Esophagus muscularis mucosa (tissue), 4 donors: ENCODE measurements at places on chromosomes 2 and 18. TPM values are rescaled to one million over a fixed set of nuclear protein-coding genes. Genes with fewer than 3 reads are reported as not detected.
A peak's percentile ranks its signal among the peaks of the same experiment; 100 is the strongest.

DNA sequence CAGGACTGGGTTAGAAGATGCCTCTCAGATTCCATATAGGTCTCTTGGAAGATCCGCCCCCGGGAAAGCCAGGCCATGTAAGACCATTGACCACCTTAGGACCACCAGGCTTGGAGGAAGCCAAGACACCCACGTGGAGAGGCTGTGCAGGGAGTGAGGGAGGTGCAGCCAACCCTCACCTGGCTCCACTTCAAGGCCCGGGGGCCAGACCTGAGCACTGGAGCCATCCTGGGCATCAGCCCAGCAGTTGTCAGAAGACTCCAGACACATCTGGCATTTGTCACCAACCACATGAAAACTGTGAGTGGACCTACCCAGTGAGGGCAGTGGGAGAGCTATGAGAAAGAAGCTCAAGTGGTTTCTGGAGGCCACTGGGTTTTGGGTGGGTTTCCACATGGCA is 214.4 kb downstream of the MYT1L start:
- peaks cover 46% of the 10 kb centered on the region for H3K27me3 ChIP-seq
- no peaks in the 10 kb centered on the region for H3K36me3 ChIP-seq
- H3K4me3 ChIP-seq, result no peak overlapping the region
- no peak overlapping the region for H3K27ac ChIP-seq
- no peak for DNase-seq
- H3K4me1 ChIP-seq, result peaks cover 4% of the 10 kb centered on the region

DNA sequence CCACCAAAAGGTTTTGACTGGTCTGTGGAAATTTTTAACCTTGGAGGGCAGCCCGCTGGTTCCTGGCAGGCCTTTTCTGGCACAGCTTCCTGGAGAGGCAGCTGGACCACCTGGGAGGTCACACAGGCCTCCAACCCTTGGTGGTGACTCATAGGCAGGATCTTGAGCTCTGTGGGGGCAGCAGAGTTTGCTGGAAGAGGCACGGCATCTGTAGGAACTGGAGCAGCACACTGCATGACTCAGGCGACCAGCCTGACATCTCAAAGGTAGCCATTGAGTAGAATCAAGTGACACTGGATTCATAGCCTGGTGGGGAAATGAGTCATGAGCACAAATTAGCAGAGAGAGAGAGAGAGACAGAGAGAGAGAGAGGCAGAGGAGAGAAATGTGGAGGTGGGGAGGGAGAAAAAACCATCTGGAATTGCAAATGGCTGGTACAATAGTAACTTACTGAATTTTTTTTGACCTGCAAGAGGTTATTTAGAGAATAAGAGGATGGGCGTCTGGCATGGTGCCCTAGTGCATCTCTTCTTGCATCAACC is 57.4 kb downstream of the TRPM8 start:
- no peaks in the 10 kb centered on the region for H3K27me3 ChIP-seq
- H3K4me1 ChIP-seq, result no peaks in the 10 kb centered on the region
- no peak overlapping the region for H3K4me3 ChIP-seq
- H3K36me3 ChIP-seq, result no peaks in the 10 kb centered on the region
- DNase-seq, result no peak
- H3K27ac ChIP-seq, result no peak overlapping the region

GRCh38 chr2:232481322-232482140 is 6.1 kb downstream of the ECEL1 start:
- H3K27me3 ChIP-seq, result no peaks in the 10 kb centered on the region
- no peaks in the 10 kb centered on the region for H3K36me3 ChIP-seq
- no peak overlapping the region for H3K4me3 ChIP-seq
- no peak for DNase-seq

DNA sequence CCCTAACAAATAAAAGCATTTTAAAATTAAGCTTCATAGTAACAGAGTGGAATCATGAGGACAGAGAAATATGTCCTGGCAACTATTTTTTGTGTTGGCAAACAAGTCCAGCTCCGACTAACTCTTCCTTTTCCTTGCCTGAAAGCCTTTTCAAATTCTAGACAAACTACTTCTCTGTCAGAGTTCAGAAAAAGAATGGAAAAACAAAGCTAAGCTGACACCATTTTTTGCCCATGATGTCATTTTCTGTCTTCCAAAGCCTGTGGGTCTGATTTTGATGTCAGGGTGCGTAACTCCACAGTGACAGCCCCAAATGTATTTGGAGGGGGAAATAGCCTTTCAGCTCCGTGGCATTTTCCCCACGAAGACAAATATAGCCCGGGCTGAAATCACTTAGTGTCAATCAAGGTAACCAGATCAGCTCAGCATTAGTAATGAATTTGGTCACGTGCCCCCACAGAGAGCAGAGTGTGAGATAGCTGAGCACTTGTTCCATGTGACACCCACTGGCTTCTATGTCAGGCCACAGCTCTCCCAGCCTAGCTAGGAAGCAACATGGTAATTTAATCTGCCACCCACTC is 233.0 kb upstream of the SIX2 start:
- peaks cover 13% of the 10 kb centered on the region for H3K4me1 ChIP-seq
- H3K4me3 ChIP-seq, result no peak overlapping the region
- no peak for DNase-seq
- no peaks in the 10 kb centered on the region for H3K27me3 ChIP-seq
- no peak overlapping the region for H3K27ac ChIP-seq
- no peaks in the 10 kb centered on the region for H3K36me3 ChIP-seq

DNA sequence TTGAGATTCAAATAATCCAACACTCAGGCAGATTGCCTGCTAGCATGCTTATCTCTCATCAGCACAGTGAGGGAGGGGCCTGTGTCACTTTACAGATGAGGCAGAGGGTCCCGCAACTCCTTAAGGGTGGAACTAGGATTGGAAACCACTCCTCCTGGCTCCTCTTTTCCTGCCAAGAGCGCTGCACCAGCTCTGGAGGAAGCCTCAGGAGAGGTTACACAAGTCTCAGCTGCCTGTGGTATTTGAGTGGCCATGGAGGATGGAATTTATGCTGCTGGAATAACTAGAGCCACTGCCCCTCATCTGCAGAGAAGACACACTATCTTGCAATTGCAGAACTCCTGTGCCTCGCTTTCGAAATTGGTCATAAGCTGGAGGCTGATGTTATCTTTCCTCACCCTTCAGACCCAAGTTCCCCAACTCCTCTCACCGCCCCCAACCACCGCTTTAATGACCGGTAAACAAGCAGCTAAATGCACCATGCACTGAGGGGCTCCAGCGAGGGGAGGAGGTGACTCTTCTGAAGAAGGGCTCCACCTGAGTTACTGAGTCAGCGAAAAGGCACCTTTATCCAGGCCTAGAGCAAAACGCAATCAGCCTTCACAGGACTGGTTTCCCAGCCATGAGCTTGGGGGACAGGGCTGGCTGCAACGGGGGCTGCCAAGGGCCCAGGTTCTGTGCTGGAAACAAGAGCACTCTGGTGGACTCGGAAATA is 245.8 kb downstream of the SOX11 start:
- no peaks in the 10 kb centered on the region for H3K36me3 ChIP-seq
- no peaks in the 10 kb centered on the region for H3K4me1 ChIP-seq
- DNase-seq, result peak; percentile 66
- no peak overlapping the region for H3K4me3 ChIP-seq
- H3K27me3 ChIP-seq, result no peaks in the 10 kb centered on the region

DNA sequence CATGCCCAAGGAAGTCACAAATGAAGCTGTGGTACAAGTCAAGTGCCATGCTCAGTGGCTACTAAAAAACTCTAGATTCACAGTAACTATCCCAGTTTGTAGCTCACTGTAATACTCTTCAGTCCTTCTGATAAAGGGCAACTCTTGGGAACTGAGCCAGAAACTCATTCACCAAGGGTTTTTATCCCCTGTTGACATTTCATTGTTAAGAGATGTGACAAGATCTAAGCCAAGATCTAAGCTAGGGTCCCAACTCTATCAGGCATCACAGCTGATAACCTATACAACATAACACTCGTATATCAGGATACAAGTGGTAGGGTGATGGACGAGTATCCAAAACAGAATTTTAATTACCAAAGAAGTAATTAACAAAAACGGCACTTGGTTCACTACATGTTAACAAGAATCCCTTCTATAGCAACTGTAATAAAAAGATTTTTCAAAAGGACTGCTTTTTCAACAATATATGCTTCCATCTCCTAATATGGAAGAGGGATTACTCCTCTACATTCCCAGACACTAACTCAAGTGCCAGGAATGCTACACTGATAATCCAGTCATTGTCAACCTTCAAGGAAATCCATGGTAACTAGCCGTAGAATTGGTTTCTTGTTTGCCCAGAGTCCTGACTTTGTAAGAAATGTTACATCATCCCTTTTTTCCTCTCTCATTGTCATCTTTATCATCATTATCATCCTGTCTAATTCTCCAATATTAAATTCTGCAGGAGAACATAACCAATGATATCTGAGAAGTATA is 111.7 kb downstream of the CDH2 start:
- H3K36me3 ChIP-seq, result no peaks in the 10 kb centered on the region
- H3K27me3 ChIP-seq, result no peaks in the 10 kb centered on the region
- H3K4me1 ChIP-seq, result no peaks in the 10 kb centered on the region
- DNase-seq, result no peak
- no peak overlapping the region for H3K27ac ChIP-seq

- no peaks in the 10 kb centered on the region for H3K36me3 ChIP-seq
- H3K27ac ChIP-seq, result peak overlapping the region; percentile 64
- H3K4me3 ChIP-seq, result no peak overlapping the region
- no peak for DNase-seq
- H3K4me1 ChIP-seq, result peaks cover 59% of the 10 kb centered on the region
Observed at GRCh38 chr2:174663550-174663949, 65.9 kb upstream of the WIPF1 start.

DSG4 gene
- not detected for total RNA-seq

GAREM2 gene
- 3.3 TPM for total RNA-seq

FER1L5 gene
- not detected for total RNA-seq

- no peaks in the 10 kb centered on the region for H3K27me3 ChIP-seq
- peaks cover 17% of the 10 kb centered on the region for H3K4me1 ChIP-seq
- no peak overlapping the region for H3K27ac ChIP-seq
- DNase-seq, result no peak
Observed at GRCh38 chr2:152587187-152587947, 129.9 kb downstream of the PRPF40A start.

DNA sequence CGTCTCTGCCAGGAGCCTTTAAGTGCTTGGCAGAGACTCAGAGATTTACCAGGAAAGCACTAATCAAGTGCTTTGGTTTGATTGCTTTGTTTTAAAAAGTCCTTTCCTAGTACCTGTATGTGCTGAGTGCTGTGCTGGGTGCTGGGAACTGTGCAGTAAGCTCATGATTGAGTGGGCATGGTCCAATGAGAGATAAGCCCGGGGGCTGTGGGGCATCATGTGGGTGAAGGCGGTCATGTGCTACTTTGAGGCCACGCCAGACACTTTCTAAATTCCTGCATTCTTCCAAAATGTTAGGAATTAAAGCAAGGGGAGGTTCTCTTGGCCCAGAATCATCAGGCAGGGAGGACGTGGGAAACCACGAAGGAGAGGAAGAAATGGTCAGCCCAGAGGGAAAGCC is 109.0 kb downstream of the ACAA2 start:
- H3K4me3 ChIP-seq, result no peak overlapping the region
- H3K4me1 ChIP-seq, result no peaks in the 10 kb centered on the region
- H3K27me3 ChIP-seq, result peaks cover 4% of the 10 kb centered on the region
- no peak for DNase-seq

DNA sequence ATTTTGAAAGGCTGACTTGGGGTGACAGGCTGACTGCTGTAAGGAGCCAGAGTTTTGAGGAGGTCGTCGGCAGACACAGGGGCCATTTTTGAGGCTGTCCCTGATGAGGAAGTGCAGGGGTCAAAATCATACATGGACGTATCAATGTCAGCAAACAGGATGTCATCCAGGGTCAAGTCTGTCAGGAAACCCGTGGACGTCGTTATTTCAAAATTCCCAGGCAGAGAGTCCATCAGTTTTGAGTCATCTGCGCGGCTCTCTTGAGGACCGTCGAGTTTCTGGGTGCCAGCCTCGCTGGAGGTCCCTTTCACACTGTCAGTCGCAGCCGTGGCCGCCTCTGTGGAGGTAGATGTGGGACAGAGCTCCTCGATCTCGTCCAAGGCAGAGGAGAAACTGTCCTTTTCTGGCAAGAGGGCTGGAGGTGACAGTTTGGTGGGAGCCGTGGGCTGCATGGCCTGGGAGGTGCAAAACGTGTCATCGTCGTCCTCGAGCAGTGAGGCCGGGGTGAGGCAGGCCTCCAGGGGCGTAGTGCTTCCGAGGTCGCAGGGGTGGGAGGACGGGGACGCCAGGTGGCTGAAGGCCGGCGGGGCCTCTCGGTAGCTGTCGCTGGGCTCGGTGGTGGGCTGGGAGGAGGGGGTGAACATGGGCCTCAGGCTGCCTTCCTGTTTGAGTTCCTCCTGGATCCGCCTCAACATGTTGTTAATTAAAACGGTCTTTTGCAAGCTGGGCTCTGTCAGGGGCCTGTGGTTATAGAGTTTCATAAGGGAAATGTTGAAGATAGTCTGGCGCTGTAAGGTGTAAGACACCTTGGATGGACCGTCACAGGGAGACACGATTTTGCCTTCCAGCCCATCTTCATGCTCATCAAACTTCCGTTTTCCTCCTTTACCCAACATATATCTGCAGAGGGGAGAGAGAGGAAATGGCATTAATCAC is 17.5 kb downstream of the SERTAD2 start:
- peaks cover 54% of the 10 kb centered on the region for H3K4me1 ChIP-seq
- no peak overlapping the region for H3K27ac ChIP-seq
- no peak overlapping the region for H3K4me3 ChIP-seq

CD207 gene
- 0.26 TPM for total RNA-seq

FEV gene
- not detected for total RNA-seq

- no peak overlapping the region for H3K27ac ChIP-seq
- no peaks in the 10 kb centered on the region for H3K4me1 ChIP-seq
- DNase-seq, result peak; percentile 79
- H3K27me3 ChIP-seq, result peaks cover 14% of the 10 kb centered on the region
Observed at GRCh38 chr2:70549064-70549710, 4.4 kb downstream of the TGFA start.

- H3K36me3 ChIP-seq, result peaks cover 57% of the 10 kb centered on the region
- H3K27me3 ChIP-seq, result no peaks in the 10 kb centered on the region
- H3K4me1 ChIP-seq, result no peaks in the 10 kb centered on the region
- H3K27ac ChIP-seq, result no peak overlapping the region
Observed at GRCh38 chr2:71486881-71487640, 33.7 kb downstream of the DYSF start.

DNA sequence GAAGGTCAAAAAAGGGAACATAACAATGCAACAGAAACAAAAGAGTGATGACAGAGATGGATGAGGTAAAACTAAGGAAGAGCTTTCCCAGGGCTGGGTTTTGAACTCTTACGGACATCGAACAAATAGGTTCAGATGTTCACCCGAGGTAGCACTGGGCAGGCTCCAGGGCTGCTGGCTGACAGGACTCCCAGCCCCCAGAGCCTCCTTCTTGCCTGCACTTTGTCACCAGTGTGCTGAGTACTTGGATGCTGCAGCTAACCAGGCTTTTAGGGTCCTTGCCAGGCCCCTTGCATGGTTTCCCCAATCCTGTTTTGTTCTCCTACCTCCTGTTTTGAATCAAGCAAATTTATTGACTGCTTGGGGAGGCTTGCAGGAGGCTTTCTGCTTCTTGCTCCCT is 322.9 kb downstream of the DYSF start:
- H3K36me3 ChIP-seq, result no peaks in the 10 kb centered on the region
- no peak overlapping the region for H3K27ac ChIP-seq
- H3K4me3 ChIP-seq, result no peak overlapping the region
